ENCODE measurements at places on chromosomes 16 and 17. TPM values are rescaled to one million over a fixed set of nuclear protein-coding genes. Genes with fewer than 3 reads are reported as not detected.

DNA sequence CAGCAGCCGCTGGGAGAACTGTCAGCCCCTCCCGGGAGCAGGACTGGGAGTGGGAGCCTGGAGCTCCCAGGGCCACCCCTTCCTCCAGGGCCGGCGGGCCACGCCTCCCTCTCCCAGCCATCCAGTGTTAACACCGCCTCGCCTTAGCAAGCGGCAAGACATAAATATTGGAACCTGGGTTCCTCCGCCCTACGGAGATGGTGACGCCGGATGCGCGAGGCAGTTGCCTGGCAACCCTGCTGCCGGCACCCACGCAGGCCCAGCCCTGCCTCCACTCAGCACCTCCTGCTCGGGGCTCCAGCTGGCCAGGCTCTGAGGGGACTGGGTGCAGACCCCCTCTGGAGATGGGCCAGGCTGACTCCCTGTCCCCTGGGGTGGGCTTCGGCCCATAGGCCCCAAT is 27.4 kb upstream of the CACNA1H start:
- DNase-seq: peak; percentile 67

GRCh38 chr17:917941-918740 is 61.4 kb downstream of the NXN start:
- no peak for DNase-seq

- DNase-seq: peak; percentile 38
Measured at GRCh38 chr16:31063843-31064611, 10.0 kb downstream of the ZNF668 start.

DNA sequence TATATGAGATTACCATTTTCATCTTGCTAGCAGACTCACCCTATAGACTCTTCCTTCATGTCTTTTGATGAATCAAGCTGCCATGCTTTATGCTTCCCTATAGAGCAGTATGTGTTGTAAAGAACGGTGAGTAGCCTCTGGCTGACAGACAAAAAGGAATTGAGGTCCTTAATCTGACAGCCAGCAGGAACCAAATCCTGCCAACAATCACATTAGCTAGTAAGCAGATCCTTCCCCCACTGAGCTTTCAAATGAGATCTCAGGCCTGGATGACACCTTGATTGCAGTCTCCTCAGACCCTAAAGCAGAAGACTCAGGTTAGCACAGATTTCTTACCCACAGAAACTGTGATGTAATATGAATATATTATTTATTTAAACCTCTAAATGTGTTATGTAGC is 577.0 kb downstream of the CDH11 start:
- DNase-seq: no peak

- no peak for DNase-seq
Measured at GRCh38 chr16:53737552-53737951, 33.6 kb downstream of the FTO start.

- DNase-seq: no peak
Measured at GRCh38 chr17:50691550-50692447, 15.9 kb downstream of the ANKRD40 start.

DNA sequence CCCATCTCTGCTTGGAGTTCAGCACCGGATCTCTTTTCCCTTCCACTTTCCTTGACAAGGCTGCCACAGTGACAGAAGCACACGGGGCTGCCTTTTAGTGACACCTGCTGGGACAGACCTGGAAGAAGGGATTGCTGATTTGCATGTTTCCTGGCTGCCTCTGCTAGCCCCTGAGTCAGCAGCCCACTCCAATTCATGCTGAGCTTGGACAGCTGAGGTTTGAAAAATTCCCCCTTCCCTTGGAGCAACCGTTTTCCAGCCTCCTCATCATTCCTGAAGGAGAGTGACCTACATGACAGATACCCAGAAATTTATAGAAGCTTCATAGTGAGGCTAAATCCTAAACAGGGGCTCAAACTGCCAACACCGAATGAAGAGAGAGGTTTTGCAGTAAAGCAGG is 18.8 kb upstream of the RBL2 start:
- DNase-seq: peak; percentile 62

DNA sequence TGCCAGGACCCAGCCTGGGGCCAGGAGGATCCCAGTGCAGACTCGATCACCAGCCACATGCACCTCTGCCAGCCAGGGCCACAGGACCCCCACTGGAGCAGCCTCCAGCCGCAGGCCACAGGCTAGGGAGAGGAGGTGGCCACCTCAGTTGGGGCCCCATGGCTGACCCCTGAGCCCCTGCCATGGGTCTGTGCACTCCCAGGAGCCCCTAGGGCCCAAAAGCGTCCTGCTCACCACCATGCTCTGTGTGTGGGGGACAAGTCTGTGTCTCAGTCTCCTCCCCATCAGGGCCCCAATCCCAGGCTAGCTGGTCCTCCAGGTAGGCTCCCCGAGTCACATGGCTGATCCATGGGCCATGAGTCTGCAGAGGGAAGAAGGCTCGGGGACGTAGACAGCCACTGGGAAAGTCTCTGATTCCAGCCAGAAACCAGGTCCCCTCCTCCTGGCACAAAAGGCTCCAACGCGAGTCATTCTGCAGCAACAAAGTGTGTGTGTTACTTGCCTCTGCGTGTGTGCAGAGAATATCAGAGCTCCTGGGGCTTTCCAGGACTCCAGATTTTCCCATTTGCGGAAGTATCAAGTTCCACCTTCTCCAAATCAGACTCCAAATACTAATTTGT is 6.1 kb upstream of the PRSS8 start:
- peak; percentile 68 for DNase-seq

DNA sequence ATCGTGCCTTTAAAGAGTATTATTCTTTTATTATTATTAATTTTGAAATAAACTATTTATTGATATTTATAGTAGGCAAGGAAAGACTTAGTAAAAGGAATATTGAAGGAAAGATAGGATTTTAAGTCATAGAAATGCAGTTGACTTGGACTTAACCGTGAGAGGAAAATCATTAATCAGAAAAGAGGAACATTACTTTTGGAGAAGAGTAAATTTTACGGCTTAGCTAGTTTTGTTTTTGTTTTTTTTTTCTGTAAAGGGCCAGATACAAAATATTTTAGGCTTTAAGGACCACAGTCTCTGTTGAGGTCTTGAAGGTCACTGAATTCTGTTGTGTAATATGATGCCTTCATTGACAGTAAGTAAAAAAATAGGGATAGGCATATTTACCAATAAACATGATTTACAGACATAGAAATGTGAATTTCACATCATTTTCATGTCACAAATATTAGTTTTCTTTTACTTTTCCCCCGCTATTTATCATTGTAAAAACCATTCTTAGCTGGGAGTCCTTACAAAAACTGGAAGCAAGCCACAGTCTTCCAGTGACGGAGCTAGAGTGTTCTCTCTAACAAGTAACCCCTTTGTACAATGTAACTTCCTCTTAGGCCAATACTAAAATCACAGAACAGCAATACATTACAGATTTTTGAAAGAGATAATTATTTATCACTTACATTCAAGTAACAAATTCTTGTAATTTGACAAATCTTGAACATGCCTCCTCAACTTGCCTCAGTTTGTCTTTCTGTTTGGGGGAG is 2.3 kb upstream of the KCNJ16 start:
- no peak for DNase-seq

DNA sequence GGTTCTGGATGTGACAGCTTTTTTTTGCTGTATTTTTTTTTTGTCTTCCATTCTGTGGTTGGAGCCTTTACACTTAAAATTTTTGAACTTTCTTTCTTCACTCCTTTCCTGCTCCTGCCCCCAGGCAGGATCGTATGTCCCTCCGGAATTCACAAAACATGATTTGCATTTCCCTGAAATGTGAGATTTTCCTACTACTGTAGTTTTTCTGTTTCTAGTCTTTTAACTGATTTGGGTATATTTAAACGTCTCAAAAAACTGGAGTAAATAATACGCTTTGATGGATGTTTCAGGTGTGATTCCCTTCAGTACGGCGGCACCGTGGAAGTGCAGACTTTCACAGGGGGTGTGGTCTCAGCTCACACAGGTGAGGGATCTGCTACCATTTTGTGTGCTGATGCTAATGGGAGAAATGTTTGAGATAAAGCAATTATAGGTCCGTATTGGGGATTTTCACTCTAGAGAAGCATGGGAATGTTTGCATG is 686 bp downstream of the SRCAP start:
- DNase-seq: peak; percentile 35

DNA sequence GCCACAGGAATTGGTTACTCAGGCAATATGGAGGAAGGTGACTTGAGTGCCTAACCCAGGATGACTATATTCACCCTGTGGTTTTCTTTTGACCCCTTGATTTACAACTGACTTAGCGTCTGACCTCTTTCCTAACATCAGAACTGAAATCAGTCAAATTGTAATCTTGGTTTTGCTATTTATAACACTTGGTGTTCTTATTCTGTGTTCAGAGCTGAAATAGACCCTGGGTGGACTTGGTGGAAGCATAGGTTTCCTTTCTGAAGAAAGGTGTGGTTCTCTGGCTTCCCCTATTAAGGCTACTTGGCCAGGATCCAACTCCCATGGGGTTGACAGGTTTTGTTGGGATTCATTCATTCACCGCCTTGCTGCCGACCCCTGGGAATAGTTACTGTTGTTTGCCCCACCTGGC is 80.8 kb downstream of the CLEC16A start:
- DNase-seq: no peak

SHBG gene
- total RNA-seq: 1.5 TPM

WFIKKN1 gene
- 5.5 TPM for total RNA-seq

KRTAP4-16 gene
- total RNA-seq: not detected

TELO2 gene
- total RNA-seq: 50.2 TPM

CLEC10A gene
- not detected for total RNA-seq

CHST4 gene
- total RNA-seq: 6.7 TPM

ATF7IP2 gene
- 22.8 TPM for total RNA-seq

LGALS9C gene
- total RNA-seq: not detected

All from H7 (cell line).